ENCODE measurements at places on chromosomes 12 and 14.

- DNase-seq = no peak
Measured at GRCh38 chr12:12507121-12507520, 55.5 kb downstream of the DUSP16 start.

- DNase-seq = no peak
Measured at GRCh38 chr14:101217080-101217463, 313.6 kb upstream of the RTL1 start.

GRCh38 chr14:50928002-50928635 lies 16.2 kb downstream of the PYGL start:
- no peak for DNase-seq

DNA sequence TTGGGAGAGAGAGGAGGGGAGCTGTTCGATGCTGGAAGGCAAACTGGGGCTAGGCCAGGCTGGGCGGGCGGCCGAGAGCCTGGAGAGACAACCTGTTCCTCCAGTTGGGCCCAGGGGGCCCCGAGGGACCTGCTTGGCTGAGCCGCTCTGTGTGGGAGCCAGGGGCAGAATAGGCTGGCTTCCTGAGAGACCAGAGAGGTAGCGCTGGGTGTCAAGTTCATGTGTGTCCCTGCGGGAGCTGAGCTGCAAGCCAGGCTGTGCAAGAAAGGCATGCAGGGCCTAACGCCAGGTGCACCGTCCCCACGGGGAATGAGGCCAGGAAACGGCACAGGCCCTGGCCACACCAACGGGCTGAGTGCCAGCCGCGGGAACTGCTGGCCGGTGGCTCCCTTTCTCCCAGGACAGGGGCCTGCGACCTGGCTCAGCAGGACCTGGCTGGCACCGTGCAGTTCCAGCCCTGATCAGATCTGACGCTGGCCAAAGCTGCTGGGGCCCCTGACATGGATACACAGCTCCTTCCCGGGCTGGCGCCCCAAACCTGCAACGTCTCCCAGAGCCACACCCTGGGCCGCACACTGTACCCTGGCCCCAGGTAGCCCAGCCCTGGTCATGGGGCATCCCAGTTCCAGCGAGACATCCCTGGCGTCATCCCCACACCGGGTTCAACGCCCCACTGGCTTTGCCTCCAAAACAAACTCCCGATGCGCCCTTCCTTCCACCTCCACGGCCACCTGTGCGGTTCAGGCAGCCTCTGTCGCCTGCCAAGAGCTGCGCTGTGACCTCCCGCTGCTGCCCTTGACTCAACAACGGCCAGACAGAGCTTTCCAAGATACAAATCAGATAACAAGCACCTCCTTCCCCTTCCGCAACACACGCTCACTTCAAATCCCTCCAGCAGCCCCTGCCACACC lies 65.0 kb downstream of the RFLNA start:
- DNase-seq = no peak

- no peak for DNase-seq
Measured at GRCh38 chr12:24544368-24544767, 404.5 kb downstream of the BCAT1 start.

GRCh38 chr14:75144944-75145343 lies 18.1 kb upstream of the NEK9 start:
- no peak for DNase-seq

GRCh38 chr12:115172521-115172920 lies 488.5 kb upstream of the TBX3 start:
- no peak for DNase-seq

- DNase-seq = peak; percentile 91
Measured at GRCh38 chr12:109462868-109463692, 14.0 kb downstream of the KCTD10 start.

GRCh38 chr12:91274916-91275315 lies 92.3 kb upstream of the DCN start:
- no peak for DNase-seq

GRCh38 chr14:86602263-86602662 lies 1072.3 kb downstream of the FLRT2 start:
- DNase-seq = no peak

DNA sequence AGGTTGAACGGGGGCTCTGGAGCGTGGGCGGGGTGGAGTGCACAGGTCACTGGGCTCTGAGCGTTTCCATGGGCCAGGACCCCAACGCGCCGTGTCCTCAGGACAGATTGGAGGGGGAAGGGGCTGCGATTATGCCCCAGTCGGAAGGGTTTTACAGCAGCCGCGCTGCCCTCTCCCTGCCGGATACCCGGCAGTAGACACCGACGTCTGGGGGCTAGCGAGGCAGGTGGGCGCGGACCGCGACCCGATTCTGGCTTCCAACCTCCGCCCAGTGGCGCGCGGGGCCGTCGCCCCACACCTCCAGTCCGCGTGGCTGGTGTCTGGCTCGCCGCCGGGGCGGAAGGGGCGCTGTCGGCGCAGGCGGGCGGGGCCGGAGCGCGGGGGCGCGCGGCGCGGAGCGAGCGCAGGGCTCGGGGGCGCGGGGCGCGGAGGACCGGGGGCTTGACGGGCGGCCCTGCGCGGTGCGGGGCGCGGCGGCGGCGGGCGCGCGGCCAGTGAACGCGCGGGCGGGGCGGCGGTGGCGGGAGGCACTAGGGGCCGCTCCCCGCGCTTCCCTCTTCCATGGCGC lies 2.4 kb upstream of the KIF26A start:
- no peak for DNase-seq

DNA sequence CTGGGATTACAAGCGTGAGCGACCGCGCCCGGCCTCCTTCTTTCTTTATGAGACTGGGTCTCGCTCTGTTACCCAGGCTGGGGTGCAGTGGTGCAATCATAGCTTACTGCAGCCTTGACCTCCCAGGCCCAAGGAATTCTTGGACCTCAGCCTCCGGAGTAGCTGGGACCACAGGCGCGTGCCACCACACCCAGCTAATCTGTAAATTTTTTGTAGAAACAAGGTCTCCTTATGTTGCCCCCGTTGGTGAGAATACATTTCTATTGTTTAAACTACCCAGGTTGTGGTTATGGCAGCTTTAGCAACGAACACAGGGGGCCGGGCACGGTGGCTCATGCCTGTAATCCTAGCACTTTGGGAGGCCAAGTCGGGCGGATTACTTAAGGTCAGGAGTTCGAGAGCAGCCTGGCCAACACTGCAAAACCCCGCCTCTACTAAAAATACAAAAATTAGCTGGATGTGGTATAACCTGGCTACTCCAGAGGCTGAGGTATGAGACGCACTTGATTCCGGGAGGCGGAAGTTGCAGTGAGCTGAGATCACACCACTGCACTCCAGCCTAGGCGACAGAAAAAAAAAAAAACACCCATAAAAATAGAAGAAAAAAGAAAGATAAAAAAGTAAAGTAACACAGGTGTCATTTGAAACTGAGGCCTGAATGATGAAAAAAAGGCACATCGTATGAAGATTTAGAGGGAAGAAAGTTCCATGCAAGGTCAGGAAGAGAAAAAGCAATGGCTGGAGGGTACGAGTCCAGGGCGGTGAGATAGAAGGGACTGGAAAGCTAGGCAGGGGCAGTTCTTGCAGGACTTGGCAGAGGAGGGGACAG lies 977 bp upstream of the TMEM120B start:
- no peak for DNase-seq

- DNase-seq = no peak
Measured at GRCh38 chr14:45728434-45729225, 475.6 kb upstream of the MIS18BP1 start.

DNA sequence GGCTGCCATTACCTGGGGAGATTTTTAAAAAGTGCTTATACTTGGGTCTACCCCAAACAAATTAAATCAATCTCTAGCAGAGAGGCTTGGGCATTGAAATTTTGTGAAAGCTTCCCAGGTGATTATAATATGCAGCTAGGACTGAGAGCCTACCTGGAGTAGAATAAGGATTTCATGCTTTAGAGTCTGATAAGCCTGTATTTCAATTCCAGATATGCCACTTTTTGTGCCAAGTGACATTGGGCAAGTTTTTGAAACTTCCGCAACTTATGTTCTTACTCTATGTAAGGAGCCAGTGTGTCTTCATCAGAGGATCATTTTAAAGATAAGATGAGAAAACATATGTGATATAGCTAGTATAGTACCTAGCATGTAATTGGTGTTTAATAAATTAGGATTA lies 159.8 kb upstream of the LRIG3 start:
- no peak for DNase-seq

DNA sequence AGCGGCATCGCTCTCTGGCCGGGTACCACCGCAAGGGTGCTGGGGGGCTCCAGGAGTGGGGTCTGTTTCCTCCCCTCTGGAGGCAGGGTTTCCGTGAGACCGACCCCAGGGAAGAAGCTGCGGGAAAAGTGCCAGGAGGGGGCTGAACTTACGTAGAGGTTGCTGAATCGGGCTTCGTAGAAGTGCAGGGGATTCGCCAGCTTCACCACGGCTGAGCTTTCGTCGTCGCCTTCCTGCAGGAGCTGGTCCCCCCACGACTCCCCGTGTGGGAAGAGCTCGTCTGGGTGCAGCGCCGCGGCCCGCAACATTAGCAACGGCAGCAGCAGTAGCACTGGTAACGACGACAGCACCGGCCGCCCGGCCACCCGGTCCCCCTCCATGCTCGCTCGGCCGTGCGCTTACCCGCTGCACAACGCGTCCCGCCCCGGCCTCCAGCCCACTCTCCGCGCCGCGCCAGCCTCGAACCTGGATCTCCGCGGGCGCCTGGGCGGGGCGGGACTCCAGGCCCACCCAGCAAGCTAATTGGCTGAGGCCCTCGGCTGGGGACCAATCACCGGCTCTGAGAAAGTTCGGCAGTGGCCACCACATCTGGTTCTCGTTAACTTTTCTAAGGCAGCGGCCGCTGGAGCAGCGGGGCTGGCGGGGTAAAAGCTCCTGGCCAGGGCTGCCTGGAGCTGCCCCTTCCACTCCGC lies at the start of gene NID2:
TSS of gene NID2 (minus strand) at position 445 of the 692 bp plus-strand sequence. CDS start at position 380, 65 bp downstream.
- DNase-seq = no peak

- DNase-seq = no peak
Measured at GRCh38 chr12:116159175-116159574, 118.3 kb downstream of the MED13L start.

GRCh38 chr14:48008646-48009045 lies 333.2 kb upstream of the MDGA2 start:
- DNase-seq = no peak

DNA sequence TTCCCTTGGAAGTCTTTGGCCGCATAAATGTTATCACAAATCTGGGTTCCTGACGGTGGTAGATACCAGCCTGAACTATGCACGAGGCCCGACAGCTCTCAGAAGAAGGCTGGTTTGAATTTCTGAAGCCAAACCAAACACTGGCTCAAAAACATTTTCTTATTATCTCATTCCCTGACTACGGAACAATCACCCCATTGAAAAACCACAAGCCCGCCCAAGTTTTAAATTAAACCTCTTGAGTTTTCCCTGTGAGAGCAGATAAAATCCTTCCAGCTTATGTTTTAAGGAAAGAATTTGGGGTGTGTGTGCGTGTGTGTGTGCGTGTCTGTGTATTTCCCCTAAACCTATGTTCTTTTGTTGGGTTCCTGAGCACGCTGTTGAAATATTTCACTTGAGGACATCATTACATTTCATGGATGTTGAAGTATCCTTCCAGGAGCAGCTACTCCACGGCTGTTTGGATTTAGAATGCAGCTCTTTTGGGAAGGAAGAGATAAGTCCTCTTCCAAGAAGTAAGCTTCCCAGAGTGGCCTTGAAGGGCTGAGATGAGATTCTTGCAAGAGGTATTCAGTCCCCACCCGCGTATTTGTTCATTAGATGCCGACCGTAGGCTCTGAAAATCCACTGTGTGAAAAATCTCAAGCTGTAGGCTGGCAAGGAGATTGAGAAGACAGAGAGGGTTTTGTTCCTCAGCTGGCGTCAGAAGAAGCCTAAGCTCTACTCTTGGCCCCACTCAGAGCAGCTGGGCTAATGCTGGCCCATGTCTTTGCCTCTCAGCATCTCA lies 131.0 kb upstream of the NCOR2 start:
- DNase-seq = no peak

DNA sequence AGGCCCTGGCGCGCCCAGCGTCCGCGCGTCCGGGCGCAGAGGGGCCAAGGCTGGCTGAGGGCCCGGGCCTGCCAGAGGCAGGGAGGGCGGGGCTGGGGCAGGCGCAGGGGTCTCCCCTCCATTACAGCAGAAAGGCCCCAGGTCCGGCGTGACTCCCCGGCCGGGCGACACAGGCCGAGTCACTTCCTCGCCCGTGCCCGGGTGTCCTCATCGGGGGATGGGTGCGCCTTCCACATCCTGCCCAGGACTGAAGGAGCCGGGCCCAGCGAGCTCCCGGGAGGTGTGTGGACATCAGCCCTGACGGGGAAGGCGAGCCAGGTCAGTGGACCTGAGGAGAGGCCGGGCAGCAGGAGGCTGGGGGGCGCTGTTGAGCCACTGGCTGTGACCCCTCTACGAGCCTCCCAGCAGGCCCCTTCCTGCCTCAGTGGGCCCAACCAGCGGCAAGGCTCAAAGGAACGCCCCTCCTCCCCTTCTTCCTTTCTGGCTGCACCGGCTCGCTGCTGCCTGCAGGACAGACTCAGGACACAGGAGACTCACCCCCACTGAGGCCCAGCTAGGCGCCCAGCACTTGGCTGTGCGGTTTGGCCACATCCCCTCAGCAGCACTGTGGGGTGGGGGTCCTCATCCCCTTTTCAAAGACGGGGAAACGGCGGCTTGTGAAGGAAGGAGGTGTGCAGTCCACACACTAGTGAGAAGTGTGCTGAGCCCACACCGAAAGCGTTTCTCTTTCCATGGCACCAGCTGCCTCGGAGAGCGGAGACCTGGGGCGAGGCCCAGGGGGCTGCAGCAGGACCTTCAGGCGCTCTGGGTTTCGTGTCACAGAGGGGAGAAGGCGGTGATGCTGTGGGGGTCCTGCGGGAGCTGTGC lies 606 bp downstream of the TNFAIP2 start:
- DNase-seq = no peak

DNA sequence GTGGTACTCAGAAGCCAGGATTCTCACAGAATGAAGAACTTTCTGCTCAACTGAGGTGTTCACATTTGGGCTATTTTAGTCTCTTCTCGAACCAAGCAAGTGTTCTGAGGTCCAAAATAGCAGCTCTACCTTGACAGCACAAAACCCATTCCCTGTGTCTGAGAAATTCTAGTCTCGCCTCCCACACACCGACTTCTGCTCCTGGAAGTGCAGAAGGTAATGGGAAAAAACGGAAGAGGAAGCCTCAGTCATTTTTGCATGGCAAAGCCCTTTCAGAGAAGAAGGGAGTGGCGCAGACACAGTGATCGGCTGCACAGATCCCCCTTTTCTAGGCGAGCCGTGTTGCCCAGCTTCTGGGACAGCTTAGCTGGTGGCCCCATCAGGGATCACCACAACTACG lies 31.2 kb upstream of the VPS33A start:
- DNase-seq = no peak

DNA sequence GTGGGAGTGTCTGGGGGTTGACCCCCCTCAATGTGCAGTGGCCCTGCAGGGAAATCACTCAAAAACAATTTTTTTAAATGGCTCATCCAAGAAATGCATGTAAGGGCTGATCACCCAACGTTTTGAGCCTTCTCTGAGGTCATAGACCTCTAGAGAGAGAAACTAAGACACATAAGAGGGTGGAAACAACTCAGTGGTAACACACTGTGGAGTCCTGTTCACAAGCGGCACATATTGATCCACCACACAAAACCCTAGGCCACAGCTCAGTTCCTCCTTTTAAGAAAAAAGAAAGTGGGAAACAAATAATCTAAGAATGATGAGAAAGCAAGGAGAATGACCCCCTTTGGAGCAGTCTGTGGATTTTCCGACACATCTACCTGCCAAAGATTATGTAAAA lies 83.0 kb upstream of the METAP2 start:
- DNase-seq = no peak

All from pulmonary artery endothelial cell (primary cell).